ENCODE measurements at places on chromosomes 11 and 22. TPM values are rescaled to one million over a fixed set of nuclear protein-coding genes. Genes with fewer than 3 reads are reported as not detected.

TBX1 gene
- total RNA-seq, result 0.56 TPM

IL10RA gene
- total RNA-seq, result 0.82 TPM

DNA sequence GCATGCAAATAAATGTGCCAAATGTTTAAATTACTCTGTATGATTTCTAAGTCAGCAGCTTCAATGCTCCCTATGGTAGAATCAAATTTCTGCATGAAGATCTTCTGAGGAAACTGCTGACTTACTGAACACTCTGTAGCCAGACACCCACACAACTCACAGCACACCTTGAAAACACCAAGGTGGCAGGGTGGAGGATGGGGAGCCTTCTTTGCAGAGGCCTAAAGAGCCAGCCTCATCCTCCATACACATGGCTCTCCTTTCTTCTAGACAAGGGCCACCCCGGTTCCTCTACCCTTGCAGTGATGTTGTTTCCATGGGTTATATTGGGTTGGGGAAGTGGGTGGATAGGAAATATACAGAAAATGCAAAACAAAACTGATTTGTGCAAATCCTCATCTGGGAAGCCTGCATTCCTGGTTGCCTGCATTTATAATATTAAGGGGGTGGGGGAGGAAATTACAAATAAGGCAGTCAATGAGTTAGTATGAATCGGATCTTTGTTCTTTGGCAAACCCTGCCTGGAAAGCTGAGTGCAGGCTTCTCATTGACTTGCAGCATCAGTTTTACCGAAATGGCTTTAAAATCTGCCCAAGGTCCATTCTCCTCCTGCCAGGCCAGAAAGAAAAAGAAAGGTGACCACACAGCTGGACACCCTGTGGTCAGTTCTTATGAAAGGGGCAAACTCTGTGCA is 15.8 kb upstream of the ETS1 start:
- no peak for DNase-seq

NCF4 gene
- total RNA-seq, result not detected

GRCh38 chr11:85663080-85663752 is 1.7 kb downstream of the CREBZF start:
- DNase-seq, result no peak

GRCh38 chr11:76030968-76031590 is 175.2 kb downstream of the WNT11 start:
- no peak for DNase-seq

ACR gene
- 2.8 TPM for total RNA-seq

DNA sequence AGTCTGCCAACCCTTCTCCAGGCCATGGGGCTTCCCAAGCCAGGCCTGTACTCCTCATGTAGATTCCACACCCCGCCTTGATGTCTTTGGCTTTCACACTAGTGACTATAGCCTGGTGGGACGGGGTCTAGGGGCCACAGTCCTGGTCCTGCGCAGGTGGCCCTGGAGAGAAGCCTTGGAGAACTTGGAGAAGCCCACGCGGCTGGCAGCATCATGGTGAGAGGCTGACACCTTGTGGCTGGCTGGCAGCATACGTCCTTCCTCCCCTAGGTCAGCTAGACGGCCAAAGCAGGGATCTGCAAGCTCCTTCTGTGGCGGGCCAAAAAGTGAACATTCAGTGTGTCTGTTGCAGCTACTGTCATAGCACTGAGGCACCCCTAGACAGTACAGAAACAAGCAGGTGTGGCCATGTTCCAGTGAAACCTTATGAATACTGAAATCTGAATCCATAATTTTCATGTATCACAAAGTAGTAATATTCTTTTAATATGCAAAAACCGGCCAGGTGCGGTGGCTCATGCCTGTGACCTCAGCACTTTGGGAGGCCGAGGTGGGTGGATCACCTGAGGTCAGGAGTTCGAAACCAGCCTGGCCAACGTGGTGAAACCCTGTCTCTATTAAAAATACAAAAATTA is 42.0 kb downstream of the FAM83F start:
- DNase-seq, result peak; percentile 74

MAP6 gene
- total RNA-seq, result 0.26 TPM

CARD10 gene
- 26.0 TPM for total RNA-seq

GSTP1 gene
- 696 TPM for total RNA-seq

RAPSN gene
- total RNA-seq, result 0.95 TPM

C11orf52 gene
- 2.8 TPM for total RNA-seq

CD3E gene
- total RNA-seq, result not detected

OR5A1 gene
- not detected for total RNA-seq

GRCh38 chr11:72770799-72771198 is 18.6 kb upstream of the ARAP1 start:
- no peak for DNase-seq

UBQLN3 gene
- 1.1 TPM for total RNA-seq

OR6T1 gene
- not detected for total RNA-seq

DNA sequence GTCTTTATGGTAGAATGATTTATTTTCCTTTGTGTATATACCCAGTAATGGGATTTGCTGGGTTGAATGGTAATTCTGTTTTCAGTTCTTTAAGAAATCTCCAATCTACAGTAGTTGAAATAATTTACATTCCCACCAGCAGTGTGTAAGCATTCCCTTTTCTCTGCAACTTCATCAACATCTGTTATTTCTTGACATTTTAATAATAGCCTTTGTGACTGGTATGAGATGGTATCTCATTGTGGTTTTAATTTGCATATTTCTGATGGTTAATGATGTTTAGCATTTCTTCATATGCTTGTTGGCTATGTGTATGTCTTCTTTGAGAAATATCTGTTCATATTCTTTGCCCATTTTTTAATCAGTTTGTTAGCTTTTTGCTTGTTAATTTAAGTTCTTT is 901.2 kb downstream of the METTL15 start:
- DNase-seq, result no peak

- DNase-seq, result no peak
Observed at GRCh38 chr11:132541794-132542193, 990.5 kb downstream of the OPCML start.

All from endothelial cell (in vitro differentiated cells).